Activated naive CD4-positive, alpha-beta T cell treated with anti-CD3 and anti-CD28 coated beads, Interleukin-2, amount 50 U/mL, for 16 hours (primary cell): ENCODE measurements at places on chromosomes 12 and 14.

DNA sequence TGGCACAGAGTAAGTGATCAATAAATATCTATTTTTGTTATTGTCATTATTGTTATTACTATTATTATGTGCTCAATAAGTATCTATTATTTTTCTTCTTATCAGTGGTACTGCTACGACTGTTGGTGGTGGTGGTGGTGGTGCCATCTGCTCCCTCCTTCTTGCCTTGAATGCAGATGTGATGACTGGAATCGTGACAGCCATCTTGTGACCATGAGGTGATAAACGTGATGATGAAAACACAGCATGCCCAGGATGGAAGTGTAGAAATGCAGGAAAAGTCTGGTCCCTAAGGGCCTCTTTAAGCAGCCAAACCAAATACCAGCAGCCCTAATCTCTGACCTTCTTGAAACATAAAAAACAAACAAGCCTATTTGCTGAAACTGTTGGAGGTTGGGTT is 22.4 kb downstream of the SLC6A12 start:
- no peak for DNase-seq

GRCh38 chr14:59918824-59919569 is 947 bp upstream of the LRRC9 start:
- no peak for DNase-seq

DNA sequence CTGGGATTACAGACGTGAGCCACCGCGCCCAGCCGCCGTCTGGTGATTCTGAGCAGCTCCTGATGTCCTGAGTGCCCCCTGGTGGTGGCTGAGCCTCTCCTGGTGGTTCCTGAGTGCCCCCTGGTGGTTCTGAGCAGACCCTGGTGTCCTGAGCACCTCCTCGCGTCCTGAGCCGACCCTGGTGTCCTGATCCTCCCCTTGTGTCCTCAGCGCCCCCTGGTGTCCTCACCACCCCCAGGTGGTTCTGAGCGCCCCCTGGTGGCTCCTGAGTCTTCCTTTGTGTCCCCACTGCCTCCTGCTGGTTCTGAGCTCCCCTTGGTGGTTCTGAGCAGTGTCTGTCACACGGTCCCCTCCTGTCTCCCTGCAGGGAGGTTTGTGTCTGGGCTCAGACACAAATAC is 1304.9 kb downstream of the TMEM121 start:
- peak; percentile 62 for DNase-seq

DNA sequence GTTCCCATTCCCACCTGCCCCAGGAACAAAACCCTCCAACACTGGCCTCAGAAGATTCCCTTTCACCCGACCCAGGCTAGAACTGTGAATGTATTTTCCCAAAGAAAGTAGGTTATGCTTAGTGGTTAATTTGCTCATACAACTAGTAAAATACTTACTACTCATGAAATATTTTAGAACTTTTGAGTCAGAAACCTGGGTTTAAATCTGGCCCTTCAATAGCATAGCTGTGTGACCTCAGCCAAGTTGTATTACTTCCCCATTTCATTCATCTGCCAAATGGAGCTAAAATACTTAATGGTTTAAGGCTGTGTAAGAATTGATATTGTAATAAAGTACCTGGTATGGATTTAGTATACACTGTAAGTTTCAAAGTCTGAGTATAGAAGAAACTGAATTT is 69.1 kb upstream of the DNM1L start:
- no peak for DNase-seq

DNA sequence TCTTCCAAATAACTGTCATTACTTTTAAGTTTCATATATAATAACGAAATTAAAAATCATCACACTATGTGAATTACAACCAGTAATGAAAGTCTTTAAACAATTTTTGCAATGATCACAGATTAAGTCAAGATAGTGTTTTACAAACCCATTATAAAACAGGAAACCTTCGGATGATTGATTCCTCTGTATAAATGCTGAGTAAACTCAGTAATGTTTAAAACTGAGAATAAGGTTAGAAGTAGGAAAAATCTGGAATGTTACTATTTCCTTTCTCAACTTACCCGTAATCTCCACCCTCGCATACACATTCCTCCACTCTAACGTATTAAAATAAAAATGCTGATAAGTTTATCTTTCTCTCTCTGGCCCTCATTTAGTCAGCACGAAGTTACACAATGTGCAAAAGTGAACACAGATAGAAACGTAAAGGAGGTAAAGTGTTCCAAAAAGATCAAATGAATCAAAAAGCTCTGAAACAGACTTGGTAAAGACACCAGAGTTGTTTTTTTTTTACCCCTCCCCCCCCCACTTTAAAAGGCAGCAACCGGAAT is 1.6 kb downstream of the ZFC3H1 start:
- no peak for DNase-seq

- DNase-seq: no peak
These were observed 43.1 kb downstream of the LTBP2 start for GRCh38 chr14:74568911-74569310.

DNA sequence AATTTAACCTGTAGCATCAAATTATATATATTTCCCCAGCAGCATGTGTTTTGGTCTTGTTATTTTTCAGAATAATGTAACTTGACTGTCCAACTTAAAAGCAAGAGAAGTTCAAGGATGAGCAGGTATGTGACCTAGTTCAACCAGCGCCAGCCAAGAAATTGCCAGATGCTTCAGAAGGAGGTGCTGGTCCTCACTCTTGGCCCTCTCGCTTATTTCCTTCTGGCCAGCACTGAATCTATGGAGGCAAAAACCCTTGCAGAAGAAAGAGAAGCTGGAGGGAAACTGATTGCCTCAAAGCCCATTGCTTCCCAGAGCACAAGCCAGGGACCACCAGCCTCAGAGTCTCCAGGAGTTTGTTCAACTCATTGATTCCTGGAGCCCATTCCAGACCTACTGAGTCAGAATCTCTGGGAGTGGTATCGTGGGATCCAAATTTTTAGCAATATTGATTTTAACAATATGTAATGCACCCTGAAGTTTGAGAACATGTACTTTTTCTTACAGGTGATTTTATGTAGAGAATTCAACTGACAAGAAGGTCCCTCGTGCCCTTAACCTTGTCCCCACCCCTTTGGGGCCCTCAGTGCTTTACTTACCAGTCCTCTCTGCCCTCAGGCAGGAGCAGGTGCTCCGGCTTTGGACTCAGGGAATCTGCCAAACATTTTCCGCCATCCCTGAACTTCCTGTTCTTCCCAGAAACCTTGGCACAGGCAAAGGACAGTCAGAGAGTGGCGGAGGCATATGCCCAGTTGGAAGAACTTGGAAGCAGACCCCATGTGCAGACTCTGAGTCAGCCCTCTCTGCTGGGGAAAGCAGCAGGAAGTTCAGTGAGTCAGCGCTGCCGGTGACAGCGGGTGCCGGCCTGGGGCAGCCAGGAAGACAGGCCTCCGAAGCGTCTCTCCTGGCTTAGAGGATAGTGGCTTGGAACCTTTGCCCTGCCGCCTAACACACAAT is 10.4 kb downstream of the BEST3 start:
- peak; percentile 15 for DNase-seq

DNA sequence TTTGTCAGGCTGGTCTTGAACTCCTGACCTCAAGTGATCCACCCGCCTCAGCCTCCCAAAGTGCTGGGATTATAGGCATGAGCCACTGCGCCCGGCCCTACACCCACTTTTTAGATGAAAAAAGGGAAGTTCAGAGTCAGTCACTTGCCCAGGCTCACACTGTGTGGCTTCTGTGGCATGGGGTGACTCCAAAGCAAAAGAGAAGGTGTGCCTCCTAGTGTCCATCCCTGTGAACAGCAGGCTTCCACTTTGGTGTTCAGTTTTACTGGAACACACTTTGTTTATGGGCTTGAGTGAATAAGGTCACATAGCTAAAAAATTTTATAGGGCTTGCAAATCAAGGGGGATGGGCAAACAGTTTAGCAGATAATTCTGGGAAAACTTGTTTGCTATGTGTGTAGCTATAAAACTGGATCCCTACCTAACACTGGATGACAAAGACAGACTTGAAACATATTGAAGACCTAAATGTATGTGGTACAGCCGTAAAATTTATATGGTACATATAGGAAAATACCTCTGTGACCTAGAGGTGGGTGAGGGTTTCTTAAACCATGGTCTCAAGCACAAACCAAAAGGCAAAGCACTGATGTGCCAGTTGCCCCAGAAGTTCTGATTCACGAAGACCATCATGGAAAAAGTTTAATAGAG is 54.9 kb downstream of the EID3 start:
- peak; percentile 56 for DNase-seq

- DNase-seq: no peak
These were observed 42.2 kb upstream of the CAPRIN2 start for GRCh38 chr12:30796891-30797371.

DNA sequence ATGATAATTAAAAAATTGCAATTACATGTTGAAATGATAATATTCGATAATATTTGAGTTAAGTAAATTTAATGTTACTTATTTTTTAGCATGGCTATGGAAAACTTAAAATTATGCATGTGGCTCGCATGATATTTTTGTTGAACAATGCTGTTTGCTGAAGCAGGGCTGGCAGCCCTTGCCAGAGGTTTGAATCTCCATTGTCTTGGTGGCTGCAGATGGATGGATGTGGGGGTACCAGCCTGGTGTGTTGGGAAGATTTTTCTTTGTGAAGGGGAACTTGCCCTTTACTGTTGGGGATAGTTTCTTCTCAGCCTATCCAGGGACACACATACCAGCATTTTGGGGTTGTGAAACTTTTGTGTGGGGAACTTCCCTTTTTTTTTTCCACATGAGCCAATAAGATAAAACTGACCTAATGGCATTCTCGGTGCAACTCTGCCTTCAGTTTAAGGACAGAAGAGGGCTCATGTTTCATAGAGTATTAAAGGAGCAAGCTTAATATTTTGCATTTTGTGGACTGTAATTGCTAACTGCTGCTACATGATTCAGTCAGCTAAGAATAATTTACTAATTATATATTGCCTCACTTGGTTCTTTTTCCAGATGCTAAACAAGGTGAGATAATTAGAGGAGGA is 8.8 kb downstream of the RASSF3 start:
- DNase-seq: no peak

DNA sequence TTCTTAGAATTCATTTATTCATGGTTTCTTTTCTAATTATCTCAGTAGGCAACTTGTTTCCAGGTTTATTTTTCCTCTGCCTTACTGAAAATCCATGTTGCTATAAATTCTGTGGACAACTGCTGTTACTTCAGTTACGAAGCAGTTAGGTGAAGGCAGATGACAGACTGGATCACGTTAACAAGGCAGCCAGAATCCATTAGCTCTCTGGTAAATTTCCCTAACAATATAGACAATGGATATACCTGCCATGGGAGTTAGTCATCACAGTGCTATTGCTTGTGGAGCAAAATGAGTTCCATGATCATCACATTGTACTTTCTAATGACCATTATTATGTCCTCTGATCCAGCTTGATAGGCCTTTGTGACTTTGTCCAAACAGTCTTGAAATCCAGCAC is 291.5 kb downstream of the NELL2 start:
- no peak for DNase-seq

GRCh38 chr12:123150275-123150743 is 581 bp downstream of the PITPNM2 start:
- DNase-seq: peak; percentile 33
